ENCODE measurements at places on chromosomes 3 and 15.

- peak; percentile 92 for DNase-seq
These were observed 8.4 kb upstream of the ATR start for GRCh38 chr3:142586803-142587406.

GRCh38 chr3:151203051-151203420 is at the start of gene GPR171:
TSS of gene GPR171 (minus strand) at chr3:151203216. CDS start at chr3:151199386, 3,830 bp downstream.
- DNase-seq, result no peak

- DNase-seq, result no peak
These were observed 40.7 kb upstream of the KIF23 start for GRCh38 chr15:69373406-69373805.

DNA sequence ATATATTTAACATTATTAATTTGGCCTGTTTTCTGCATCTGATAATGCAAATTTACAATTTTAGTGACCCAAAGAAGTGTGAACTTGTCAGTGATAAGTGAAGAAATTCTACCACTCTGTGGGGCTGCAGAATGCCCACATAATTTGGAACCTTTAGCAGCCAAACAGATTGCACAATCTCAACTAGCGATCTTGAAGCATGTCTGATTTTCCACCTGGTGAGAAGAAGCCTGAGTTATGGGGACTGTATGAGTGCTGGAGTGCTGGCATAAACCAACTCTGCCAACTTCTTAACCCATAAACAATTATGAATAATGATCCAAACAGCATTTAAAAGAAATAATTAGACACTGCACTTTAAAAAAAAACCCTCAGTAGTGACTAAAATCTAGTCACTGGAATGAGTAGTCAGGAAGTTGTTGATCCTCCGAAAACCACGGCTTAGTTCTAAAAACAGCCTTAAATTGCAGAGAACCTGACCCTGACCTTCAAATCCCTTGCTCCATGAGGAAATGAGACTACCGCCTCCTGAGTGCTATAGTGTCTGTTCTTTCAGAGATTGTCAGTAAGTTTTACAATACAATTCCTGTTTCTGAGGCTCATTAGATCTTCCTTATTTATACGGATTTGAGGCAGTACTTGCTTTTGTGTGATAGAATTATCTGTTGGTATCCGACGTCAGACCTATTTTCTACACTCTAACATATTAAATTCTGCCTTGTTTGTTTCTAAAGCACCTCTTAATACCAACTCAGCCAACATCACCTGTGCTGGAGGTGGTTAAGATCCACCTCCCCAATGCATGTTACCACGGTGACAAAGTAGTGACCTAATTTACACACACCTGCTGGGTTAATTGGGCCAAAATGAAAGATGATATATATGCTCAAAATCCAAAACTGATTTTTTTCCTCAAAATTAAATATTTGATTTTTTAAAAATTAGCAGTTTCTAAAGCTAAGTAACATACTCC is 267.7 kb downstream of the ZBTB20 start:
- DNase-seq, result no peak

- DNase-seq, result no peak
These were observed 98.2 kb downstream of the MYH15 start for GRCh38 chr3:108412121-108412750.

DNA sequence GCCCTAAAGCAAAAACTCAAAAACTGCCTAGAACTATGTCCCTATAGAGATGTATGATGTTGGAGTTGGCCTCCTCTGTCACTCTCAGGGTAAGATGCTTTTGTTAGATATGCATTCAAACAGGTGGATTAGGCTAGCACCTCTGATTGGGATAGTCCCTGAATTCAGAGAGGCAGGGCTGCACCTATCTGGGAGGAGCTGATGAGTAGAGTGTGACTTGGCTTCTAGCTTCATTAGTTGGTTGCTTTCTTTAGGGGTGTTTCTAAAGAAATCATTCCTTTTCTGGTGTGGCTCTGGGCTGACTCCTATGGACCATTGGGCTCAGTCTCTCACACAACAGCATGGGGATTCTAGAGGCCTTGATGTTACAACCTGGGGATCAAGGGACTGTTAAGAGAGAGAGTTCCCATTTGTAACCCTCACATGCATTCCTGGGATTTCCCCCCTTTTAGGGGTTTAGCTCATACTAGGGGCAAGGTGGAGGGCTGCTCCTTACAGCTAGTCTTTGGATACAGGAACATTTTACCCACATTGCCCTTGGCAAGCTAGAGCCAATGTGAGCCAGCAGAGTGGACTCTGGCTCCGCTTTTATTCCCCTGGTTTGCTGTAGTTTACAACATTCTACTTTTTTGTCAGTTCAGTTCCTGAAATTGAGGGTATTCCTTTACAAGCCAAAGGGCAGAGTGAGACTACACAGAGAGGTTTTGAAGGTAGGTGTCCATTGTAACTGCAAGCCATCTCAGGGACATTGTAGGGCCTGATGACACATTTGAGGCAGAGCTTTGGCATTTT is 7.5 kb downstream of the ZNF592 start:
- DNase-seq, result peak; percentile 16

GRCh38 chr3:13890377-13891016 is 10.6 kb upstream of the WNT7A start:
- DNase-seq, result no peak

GRCh38 chr3:106261915-106262683 is 393.3 kb upstream of the CBLB start:
- DNase-seq, result no peak

GRCh38 chr3:135771760-135772159 is 193.8 kb upstream of the PPP2R3A start:
- no peak for DNase-seq

GRCh38 chr3:124491098-124491497 is 239.2 kb upstream of the UMPS start:
- DNase-seq, result no peak

GRCh38 chr15:44081026-44082013 is 113.8 kb downstream of the FRMD5 start:
- DNase-seq, result no peak

DNA sequence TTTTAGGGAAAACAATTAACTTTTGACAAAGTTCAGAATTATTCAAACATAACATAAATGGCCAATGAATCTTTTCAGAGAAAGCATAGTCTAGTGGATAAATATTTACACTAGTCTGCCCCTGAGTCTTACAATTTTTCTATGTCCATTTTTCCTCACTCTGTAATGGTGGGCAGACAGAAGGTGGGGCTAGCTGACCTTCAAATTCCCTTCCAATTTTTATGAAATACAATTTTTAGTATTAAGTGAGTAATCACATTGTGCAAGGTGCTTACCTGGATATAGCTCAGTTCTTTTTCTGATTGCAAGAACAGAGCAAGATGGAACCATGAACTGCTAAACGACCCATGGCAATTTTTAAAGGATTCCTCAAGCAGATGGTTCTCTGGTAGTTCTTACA is 441.7 kb upstream of the NR2F2 start:
- DNase-seq, result no peak

GRCh38 chr3:12750223-12750622 is 8.8 kb downstream of the TMEM40 start:
- no peak for DNase-seq

- DNase-seq, result no peak
These were observed 365.6 kb upstream of the DPPA4 start for GRCh38 chr3:109702976-109703375.

DNA sequence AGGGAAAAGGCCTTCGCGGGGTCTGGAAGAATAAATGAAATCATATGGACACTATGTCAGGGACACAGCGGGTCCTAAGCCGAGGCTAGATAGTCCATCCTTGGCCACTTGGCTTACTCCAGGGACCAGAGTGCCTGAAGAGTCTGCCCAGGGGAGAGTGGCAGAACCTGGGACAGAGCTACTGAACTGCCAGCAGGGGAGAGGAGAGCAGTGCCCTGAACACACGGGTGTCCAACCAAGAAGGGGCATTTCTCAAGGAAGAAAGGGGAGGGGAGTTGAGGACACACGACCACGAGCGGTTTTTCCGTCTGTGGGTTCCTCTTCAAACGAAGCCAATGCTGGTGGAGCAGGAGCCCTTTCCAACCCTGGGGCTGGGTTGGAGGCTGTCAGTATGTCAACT is 1.0 kb downstream of the ACAN start:
- no peak for DNase-seq

DNA sequence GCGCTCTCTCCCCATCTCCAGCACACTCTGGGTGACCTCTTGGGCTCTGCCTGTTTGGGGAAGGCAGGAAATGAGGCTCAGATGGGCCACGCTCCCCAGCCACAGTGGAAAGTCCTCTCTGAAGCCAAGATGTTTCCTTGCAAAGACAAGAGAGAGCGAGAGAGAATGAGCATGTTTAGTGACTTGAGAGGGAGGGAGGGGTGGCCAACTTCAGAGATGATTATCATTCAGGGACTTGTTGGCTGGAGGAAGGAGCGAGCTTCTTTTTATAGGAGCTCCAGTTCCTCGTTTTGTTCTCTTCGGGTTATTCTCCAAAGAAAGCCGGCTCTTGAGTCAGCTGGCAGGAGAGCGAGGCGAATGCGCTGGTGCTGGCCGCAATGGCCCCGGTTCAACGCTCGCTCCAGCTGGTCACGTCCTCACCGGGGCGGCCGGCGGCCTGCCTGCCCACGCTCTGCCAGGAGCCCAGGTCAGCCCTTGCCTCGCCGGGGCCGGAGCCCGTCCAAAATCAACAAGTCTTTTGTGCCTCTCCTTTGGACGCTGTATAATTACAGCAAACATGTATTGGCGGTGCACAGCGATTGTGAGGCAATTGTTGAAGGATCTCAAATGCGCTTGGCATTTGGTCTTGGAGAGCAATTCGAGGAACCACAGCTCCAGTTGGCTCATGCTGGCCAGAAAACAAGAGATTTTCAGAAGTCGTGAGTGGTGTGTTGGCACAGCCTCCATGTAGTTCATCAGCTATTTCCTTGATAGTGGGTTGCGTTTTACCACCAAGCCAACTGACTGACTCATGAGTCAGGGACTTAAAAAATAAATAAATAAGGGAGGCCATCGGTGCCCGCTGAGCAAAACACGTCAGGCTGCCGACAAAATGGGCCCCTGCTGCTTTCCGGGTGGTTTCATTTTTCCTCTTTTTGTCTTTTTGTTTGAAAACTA is 288.6 kb downstream of the UACA start:
- no peak for DNase-seq

- no peak for DNase-seq
These were observed 954 bp upstream of the MAPKBP1 start for GRCh38 chr15:41773332-41773728.

DNA sequence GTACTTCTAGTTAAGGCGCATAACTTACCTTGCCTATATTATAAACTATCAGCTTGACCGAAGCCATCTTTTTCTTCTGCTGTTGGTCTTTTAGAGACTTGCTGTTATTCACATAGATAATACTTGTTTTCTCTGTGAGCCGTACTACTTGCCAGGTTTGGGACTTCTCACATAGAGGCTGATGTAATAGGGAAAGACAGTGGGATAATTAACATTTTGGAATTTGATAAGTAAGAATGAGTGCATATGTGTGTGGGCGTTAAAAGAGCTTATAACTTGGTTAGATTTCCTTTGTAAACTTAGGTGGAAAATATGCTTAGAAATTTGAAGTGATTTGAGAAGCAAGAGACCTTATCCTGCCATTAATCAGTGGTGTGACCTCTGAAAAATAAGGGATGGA is 47.8 kb downstream of the FNDC3B start:
- no peak for DNase-seq

DNA sequence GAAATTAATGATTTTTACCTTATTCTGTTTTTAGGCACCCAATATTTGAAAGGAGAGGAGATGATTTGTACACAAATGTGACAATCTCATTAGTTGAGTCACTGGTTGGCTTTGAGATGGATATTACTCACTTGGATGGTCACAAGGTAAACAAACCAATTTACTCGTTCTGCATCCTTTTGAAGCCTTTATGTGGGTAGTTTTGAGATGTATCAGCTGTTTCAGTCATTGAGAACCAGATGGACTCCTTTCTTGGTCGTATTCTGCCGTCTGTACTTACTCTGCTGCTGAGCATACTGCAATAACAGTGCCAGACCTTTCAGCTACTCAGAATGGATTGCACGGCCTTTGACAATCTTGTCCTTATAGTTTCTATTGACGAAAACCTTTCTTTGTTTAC is 13.3 kb downstream of the DNAJB11 start:
- DNase-seq, result no peak

DNA sequence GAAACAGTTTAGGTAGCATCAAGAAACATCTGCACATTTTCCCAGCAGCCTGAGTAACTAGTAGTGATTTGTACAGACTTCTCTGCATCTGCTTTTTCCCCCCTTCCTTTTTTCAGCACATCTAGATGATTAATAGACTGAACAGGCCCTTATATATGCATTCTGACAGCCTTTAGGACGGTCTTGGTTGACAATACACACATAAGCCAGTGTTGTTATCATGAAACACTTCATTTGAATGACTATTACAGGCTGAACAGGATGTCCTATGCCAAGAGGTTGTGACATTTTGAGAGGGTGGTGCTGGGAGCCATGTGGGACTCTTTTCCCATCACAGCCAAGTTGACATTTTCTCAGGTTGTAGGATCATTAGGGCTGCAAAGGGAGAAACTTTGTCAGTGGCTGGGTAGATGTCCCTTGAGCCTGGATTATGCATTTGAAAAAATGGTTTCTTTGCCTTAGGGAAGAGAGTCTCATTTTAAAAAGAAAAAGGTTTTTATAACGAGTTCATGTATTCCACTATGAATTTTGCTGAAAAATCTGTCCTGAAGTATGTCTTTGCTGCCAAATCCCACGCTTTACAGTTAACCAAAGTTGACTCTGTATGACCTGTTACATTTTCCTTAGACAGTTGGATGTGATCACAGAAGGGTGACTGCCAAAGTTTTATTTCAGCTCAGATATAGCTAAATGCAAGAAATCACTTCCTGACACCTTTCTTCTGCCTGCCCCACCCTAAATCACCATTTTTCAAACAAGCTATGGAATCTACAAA is 73.7 kb downstream of the FILIP1L start:
- no peak for DNase-seq

GRCh38 chr3:138724443-138724842 is 110.3 kb downstream of the PIK3CB start:
- peak; percentile 11 for DNase-seq

DNA sequence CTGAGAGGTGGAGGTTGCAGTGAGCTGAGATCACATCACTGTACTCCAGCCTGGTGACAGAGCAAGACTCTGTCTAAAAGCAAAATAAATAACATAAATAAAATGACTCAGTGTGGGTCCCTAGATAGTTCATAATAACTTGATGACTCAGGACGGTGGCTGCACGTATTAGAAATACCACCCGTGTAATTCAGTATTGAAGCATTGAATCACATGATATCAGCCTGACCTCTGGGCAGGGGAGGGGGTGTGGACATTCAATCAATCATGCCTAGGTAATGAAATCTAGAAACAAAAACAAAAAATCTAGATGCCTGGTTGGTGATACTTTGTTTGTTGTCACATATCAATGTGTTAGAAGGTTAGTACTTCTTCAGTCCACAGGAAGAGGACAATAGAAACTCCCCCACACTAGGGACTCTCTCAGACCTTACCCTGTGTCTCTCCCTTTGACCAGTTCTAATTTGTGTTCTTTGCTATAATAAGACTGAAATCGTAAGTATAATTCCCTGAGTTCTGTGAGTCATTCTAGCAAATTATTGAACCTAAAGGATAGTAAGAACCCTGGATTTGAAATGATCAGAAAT is 177.3 kb downstream of the GAP43 start:
- no peak for DNase-seq

GRCh38 chr3:110562621-110563020 is 509.0 kb upstream of the NECTIN3 start:
- DNase-seq, result no peak

- no peak for DNase-seq
These were observed 237.5 kb downstream of the ADAMTS17 start for GRCh38 chr15:100104245-100104644.

- DNase-seq, result no peak
These were observed 54.6 kb downstream of the PLD1 start for GRCh38 chr3:171755656-171756055.

Measured in GM23338 (cell line).